ENCODE measurements at places on chromosomes 7 and 10. TPM values are rescaled to one million over a fixed set of nuclear protein-coding genes. Genes with fewer than 3 reads are reported as not detected.

RAPGEF5 gene
- not detected for polyA plus RNA-seq

ADCY1 gene
- 0.02 TPM for polyA plus RNA-seq

STEAP2 gene
- polyA plus RNA-seq, result not detected

CCDC3 gene
- not detected for polyA plus RNA-seq

EGR2 gene
- polyA plus RNA-seq, result not detected

PDZD7 gene
- polyA plus RNA-seq, result 0.20 TPM

KCND2 gene
- polyA plus RNA-seq, result not detected

CUBN gene
- 0.49 TPM for polyA plus RNA-seq

AOC1 gene
- not detected for polyA plus RNA-seq

ZMIZ1 gene
- 0.58 TPM for polyA plus RNA-seq

GRIFIN gene
- polyA plus RNA-seq, result not detected

UNCX gene
- polyA plus RNA-seq, result not detected
